Muscle of leg (tissue), 16 donors: ENCODE measurements at places on chromosomes 6 and 20.
A peak's percentile ranks its signal among the peaks of the same experiment; 100 is the strongest.

DNA sequence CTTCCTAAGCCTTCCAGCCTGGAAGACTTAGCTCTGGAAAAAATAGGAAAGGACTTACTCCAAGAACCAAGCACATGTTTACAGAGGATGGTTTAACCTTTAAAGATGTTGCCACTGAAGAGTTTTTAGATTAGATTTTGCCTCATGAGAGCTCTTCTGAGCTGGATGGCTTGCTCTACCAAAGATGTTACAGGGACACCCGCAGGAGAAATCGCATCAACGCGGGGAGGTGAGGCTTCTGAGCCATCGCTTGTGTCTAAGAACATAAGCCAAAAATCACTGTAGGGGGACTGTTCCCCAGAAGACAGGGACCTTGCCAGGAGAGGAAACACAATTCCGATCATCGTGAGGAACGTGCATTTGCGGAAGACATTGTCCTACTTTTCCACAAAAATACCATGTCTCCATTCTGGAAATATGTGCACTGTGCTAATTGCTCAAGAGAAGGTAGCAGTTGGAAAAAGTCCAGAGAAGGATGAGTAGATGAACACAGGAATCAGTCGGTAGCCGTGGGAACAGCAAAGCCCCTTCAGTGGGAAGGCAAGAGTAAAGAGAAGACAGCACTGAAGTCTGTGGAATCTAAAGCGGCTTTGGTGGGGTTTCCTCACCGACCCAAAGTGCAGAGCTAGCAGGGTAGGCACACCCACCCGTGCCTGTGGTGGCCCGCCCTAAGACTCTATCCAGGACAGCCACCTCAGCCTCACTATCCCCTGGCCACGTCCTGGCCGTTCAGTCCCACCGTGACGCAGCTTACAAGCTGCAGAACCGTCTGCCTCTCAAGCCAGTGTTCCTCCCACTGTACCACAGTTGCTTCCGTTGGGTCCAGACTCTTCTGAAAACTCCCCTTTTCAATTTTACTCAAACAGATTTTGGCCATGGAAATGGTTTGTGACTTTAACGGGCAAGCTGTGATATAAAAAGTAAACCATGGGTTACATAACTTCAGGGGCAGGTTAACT is 334.8 kb downstream of the NRN1 start:
- no peak for DNase-seq

DNA sequence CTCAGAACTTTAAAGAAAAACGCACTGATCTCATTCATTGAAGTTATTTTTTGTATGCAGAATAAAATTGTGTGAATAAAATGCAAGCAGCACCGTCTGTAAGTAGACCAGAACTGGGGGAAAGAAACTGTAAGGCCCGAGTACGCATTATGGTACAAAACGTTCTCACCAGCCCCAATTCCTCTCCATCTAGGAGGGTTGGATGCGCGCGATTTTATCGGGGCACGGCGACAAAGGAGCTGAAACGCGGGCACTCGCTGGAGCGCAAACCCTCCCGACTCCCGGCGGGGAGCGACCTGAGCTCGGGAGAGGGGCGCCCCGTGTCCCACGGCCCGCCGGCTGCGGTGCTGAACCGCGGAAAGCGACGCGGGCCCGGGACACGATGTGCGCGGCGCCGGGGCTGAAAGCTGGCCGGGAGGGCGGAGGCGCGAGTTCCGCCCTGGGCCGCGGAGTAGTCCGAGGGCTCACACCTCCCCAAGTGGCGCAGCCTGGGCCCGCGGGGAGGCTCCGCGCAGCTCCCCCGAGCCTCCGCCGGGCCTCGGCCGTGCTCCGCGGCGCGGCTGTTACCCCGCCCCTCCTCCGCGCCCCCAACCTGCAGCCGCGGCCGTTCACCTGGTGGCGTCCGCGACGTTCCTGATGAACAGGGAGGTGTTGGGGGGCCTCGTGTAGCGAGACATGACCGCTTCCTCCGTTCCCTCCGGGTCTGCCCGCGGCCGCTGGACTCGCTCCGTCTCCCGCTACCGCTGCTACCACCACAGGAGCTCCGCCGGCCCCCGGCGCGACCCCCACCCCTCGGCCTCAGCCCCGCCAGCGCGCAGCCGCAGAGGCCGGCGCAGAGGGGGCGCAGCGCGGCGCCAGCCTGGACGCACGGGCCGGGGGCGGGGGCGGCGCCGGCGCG is at the start of gene SRSF12:
TSS of gene SRSF12 (minus strand) at position 861 of the 898 bp plus-strand sequence. CDS start at position 677, 184 bp downstream.
- DNase-seq = peak; percentile 52

DNA sequence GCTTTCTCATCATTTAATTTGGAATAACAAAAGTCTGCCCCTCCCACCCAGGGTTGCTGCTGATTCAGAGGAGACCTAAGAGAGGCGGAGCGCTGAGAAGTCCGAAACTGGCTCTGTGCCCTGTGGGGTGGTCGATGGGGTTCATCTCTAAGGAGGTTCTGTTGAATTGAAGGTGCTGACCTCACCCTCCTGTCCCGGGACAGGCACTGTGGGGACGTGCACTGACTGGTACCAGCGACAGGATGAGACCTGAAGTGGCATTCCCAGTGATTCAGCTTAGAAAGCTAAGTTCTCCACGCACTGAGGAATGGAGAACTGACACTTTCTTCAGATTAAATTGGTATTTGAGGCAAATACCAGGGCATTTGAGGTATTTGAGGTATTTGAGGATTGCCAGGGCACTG is 1.3 kb downstream of the GUCA1B start:
- DNase-seq = no peak

DNA sequence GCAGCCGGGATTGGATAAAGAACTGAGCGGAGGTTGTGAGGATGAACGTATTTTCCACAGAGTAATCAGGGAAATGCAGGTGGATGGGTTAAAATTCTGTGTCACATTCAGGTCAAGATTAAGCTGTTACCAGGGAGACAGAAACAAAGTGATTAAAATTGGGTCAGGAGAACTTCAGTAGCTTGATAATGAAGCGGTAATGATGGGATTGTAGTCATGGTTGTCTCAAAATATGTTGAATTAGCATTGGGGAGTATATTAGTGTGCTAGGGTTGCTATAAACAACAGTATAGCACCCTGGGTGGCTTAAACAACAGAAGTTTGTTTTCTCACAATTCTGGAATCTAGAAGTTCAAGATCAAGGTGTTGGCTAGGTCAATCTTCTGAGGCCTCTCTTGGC is 155.5 kb downstream of the GJA1 start:
- DNase-seq = peak; percentile 16

DNA sequence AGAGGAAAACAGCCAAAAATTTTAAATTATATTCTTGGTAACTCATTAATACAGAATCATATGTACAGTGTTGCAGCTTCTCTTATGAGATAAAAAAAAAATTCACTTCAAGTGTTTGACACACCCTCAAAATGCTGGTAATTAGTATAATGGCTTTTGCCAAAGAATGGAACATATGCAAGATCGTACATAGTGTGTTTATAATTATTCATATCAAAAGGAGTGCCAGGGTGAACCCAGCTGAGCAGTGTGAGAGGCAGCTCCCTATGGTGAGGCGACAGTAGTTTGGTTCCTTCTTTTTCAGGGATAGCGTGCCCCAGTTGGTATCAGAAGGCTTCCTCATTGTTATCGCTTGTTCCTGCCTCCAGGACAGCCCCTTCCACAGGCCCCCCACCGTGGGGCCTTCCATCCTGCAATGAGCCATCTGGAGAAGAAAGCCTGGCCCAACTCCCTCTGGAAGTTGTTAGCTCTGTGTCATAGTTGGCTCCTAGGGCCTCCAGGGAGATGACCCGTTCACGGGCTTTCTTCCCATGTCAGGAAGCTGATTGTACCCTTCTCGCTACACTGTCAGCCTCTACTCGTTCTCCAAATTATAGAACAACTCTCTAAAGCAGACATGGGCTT is 150.7 kb downstream of the FRK start:
- DNase-seq = no peak

DNA sequence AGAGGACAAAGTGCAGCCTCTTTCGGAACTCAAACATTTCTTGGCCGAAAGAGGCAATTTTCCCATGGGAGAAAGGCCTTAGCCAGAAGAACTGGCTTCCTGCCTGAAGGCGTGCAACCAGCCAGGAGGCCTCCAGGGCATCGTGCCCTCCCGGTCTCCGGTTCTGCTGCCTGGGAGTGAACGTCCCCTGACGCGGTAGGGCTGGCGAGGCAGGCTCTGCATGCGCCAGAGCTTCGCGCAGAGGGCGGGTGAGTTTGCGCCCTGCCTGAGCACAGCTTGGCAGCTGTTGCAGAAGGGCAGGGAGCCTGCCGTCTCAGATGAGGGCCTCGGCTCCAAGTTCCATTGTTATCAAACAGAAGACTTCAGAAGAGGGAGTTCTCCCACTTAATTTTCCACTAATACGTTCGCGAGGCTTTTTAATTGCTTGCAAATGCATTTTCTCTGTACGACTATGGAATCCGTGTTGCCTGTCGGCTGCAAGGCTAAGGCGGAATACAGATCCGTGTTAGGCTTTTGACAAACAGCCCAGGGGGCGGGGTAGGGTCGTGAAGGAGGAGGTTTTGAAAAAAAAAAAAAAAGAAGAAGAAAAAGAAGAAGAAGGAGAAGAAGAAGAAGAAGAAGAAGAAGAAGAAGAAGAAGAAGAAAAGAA is 5.5 kb upstream of the TFAP2D start:
- peak; percentile 8 for DNase-seq

- no peak for DNase-seq
Measured at GRCh38 chr20:57652606-57653545, 32.6 kb upstream of the ZBP1 start.

- DNase-seq = no peak
Measured at GRCh38 chr6:22146678-22146930, 150.2 kb downstream of the PRL start.

GRCh38 chr6:136226027-136226673 is 24.0 kb downstream of the MTFR2 start:
- DNase-seq = peak; percentile 71

DNA sequence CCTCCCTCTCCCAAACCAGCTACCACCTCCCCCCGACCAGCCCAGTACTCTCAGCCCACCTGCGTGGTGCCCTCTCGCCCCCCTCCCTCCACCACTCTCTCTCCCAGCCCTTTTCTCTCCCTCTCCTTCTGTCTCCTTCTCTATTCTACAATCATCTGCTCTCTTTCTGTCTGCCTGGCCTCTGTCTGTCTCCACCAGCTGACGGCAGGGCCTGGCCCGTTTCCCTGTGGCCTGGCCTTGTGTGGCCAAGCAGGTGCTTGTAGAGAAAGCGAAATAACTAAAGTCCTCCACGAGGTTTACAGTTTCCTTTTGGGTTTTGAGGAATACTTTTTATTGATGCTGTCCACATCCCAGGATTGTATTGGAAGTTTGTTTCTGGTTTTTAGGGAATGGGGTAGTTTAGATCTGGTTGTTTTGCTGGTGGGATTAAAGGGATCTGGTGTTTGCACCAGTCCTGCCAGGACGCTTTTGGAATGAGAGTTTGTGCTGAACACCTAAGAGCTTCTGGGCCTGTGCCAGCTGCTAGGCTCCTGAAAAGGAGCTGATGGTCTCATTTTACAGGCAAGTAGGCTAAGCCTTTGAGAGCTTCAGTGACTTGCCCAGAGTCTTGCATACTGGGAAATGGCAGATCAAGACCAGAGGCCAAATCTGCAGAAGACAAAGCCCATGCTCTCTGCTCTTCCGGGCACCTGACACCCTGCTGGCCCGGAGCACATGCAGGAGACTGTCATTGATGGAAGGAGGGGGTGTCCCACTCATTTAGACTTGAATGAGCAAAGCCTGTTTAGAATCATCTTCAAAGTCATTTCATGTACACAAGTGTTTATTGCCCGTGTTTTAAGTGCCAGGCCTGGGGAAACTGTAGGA is 161.7 kb downstream of the SYCP2 start:
- DNase-seq = peak; percentile 36

DNA sequence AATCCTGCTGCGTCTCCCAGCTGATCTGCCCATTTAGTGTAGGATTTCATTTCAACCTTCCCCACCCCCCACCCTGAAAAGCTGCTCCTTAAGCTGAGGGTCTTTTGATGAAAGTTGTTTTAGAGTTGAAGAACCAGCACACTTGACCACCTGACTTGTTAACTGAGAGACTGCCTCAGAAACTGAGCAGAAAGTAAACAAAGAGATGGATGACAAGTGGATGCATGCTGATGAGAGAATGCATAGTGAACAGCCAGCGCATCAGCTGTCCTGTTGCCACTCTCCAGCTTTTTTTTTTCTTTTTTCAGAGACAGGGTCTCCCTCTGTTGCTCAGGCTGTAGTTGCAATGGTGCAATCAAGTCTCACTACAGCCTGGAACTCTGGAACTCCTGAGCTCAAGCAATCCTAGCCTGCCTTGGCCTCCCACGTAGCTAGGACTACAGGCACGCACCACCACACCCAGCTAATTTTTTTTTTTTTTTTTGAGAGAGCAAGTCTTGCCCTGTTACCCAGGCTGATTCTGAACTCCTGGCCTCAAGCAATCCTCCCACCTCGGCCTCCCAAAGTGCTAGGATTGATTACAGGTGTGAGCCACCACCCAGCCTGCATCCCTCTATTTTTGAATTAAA is 9.5 kb downstream of the RPL10A start:
- DNase-seq = no peak

GRCh38 chr20:16801919-16802651 is 53.9 kb downstream of the OTOR start:
- DNase-seq = peak; percentile 54

DNA sequence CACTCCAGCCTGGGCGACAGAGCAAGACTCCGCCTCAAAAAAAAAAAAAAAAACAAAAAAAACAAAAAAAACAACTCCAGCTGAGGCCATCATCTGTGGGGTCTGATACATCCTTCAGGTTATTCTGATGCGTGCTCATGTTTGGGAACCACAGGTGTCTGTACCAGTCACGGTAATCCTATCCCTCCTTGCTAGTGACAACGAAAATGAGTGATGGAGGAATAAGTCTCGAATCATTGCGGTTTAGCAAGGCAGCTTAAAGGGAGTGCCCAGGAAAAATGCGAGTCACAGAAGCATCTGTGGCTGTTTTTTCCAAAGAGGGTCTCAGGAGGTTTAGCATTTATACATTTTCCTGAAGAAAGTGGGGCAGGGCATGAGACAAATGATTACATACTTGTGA is 48.8 kb downstream of the MCUR1 start:
- DNase-seq = no peak

DNA sequence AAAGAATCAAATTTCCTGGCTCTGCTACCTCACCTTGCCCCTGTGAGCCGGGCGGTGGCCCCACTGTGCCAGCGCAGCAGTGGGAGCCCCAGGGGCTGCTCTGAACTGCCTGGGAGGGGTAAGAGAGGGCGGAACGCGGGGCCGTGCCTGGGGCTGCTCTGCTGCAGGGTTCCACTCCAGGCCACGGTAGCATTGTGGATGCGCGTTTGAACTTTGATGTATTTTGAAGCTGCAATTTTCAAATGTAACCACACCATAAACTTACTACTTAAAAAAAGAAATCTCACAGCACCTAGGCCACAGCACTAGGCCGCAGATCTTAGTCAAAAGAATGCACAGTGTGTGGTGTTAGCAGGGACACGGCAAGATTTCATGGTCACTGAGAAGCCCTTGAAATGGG is 57.5 kb downstream of the PRDM1 start:
- no peak for DNase-seq

- no peak for DNase-seq
Measured at GRCh38 chr20:44541992-44542391, 20.1 kb upstream of the SERINC3 start.
